ENCODE measurements at places on chromosomes 16 and 17.

- peaks cover 7% of the 10 kb centered on the region for H3K36me3 ChIP-seq
- H3K4me3 ChIP-seq, result peak within 1 kb of the TSS; percentile 98
- H3K27me3 ChIP-seq, result no peaks in the 10 kb centered on the region
- H3K4me1 ChIP-seq, result peaks cover 47% of the 10 kb centered on the region
- H3K27ac ChIP-seq, result peak within 1 kb of the TSS; percentile 100
- DNase-seq, result no peak
Measured at GRCh38 chr17:8162233-8162996, at the start of gene VAMP2. Gene VAMP2, minus strand, starts transcription at chr17:8162948. Its CDS starts 69 bp downstream, at chr17:8162879.

- peaks cover 11% of the 10 kb centered on the region for H3K27me3 ChIP-seq
- DNase-seq, result no peak
- no peak overlapping the region for H3K27ac ChIP-seq
- peaks cover 47% of the 10 kb centered on the region for H3K4me1 ChIP-seq
Measured at GRCh38 chr16:56195151-56195550, 3.9 kb downstream of the GNAO1 start.

DNA sequence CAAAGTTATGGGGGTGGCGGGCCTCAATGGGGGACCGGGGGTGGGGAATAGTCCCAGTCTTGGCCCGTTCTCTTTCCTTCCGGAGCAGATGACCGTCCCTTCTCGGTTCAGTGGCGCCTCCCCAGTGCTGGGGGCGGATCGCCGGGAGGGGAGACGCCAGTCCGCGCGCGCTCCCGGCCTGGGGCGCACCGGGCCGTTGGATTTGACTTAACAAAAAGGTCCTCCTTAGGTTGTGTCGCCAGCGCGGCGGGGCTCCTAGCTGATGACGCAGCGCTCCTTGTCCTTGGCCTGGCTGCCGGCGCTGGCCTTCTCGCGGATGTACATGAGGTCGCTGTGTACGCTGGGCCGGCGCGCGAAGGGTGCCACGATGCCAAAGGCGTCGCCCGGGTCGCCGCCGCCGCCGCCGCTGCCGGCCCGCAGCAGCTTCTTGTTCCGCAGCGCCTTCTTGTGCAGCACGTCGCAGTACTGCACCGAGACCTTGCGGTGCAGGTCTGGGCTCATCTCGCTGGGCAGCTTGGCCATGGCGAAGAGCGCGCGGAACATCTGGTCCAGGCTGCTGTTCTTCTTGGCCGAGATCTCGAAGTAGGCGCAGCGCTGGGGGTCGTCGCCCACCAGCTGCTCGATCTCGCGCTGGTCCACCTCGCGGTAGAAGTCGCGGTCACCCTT is 1.2 kb downstream of the RASD1 start:
- H3K27ac ChIP-seq, result peak overlapping the region; percentile 61
- DNase-seq, result no peak
- H3K27me3 ChIP-seq, result peaks cover 18% of the 10 kb centered on the region
- peak overlapping the region; percentile 77 for H3K4me3 ChIP-seq
- peaks cover 18% of the 10 kb centered on the region for H3K4me1 ChIP-seq

DNA sequence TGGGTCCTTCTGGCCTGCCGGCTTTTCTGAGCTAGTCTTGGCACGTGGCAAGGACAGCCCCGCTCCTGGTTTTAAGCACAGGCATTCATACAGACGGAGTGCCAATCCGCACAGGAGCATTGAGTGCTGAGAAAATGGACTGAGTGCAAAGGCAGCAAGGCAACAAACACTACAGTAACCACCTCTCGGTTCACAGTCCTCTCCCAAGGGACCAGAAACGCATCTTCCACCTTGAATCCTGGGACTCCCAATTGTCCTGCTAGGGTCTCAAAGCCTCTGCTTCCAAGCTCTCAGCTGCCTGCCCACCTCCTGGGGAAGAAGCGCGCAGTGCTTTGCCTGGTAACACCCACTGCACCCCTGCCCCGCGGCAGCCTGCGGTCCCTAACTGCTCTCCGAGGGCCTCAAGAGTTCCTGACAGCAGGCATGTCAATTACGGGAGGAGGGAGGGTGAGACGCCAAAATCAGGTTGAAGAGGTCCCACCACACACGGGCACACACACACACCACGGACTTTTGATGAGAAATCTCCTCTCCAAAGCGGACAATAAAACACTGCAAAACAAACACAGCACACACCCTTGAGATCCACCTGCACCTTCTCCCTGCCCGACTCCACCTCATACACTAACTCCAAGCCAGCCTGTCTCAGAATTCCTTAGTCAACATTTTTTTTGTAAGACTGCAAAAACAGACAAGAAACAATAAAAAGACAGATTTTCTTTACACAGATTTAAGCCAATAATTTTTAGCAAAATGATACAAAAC is 15.0 kb downstream of the SLC16A3 start:
- H3K36me3 ChIP-seq, result peaks cover 32% of the 10 kb centered on the region
- H3K4me3 ChIP-seq, result no peak overlapping the region
- no peak for DNase-seq
- H3K27me3 ChIP-seq, result no peaks in the 10 kb centered on the region
- peaks cover 99% of the 10 kb centered on the region for H3K4me1 ChIP-seq

GRCh38 chr16:58046054-58046881 is 20.7 kb downstream of the MMP15 start:
- no peaks in the 10 kb centered on the region for H3K36me3 ChIP-seq
- no peak overlapping the region for H3K27ac ChIP-seq
- no peak for DNase-seq

DNA sequence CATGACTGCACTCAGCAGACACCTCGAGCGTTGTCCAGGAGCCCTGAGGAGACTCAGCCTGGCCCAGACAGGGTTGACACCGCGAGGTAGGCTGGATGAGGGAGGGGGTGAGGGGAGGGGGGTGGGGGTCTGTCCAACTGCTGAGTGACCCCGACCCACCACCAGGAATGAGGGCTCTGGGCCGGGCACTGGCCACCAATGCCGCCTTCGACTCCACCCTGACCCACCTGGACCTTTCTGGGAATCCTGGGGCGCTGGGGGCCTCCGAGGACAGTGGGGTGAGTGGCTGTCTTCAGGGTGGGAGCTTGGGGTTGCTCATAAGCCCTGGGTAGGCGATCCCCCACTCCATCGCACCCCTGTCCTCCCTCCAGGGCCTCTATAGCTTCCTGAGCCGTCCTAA is 2.7 kb downstream of the CARMIL2 start:
- no peak overlapping the region for H3K4me3 ChIP-seq
- H3K4me1 ChIP-seq, result peaks cover 59% of the 10 kb centered on the region
- peaks cover 85% of the 10 kb centered on the region for H3K27me3 ChIP-seq
- no peaks in the 10 kb centered on the region for H3K36me3 ChIP-seq

- no peak for DNase-seq
- H3K36me3 ChIP-seq, result no peaks in the 10 kb centered on the region
- H3K27ac ChIP-seq, result no peak overlapping the region
- no peak overlapping the region for H3K4me3 ChIP-seq
Measured at GRCh38 chr16:53766304-53767016, 62.5 kb downstream of the FTO start.

- no peaks in the 10 kb centered on the region for H3K27me3 ChIP-seq
- no peaks in the 10 kb centered on the region for H3K36me3 ChIP-seq
- DNase-seq, result no peak
- no peak overlapping the region for H3K27ac ChIP-seq
Measured at GRCh38 chr17:44331249-44331760, 6.7 kb upstream of the SLC25A39 start.

Measured in esophagus squamous epithelium (tissue), 5 donors.